Effector memory CD8-positive, alpha-beta T cell (primary cell): ENCODE measurements at places on chromosomes 11 and 22.

GRCh38 chr11:125167954-125168835 lies 3.6 kb downstream of the PKNOX2 start:
- DNase-seq, result no peak

DNA sequence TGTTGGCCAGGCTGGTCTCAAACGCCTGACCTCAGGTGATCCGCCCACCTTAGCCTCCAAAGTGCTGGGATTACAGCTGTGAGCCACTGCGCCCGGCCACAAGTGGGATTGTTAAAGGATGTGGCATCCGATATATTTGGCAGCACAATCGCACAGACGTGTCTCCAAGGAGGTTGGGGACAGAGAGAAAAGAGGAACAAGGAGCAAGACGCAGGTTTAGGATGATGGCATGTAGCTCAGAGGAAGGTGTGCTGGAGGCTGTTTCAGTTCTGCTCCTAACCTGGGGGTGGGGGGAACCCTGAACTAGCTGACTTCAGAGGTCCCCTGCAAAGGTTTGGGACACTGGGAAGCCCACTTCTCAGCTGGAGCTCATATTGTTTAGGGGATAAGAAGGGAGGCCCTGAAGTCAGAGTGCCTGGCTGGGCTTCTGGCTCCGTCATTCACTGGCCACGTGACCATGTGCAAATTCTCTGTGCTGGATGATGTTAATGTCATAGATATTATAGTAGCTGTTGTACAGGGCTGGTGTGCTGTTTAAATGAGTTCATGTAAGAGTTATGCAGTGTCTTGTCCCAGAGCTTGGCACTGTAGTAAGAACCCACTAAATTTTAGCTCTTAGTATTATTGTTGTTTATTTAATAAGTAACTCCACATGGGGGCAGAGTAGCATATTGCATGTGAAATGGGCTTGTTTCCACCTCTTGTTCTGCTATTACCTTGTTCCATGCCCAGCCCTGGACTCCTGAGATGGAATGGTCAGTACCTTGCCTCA lies 129.7 kb downstream of the ST3GAL4 start:
- no peak for DNase-seq

GRCh38 chr11:2072551-2073261 lies 66.5 kb downstream of the IGF2 start:
- DNase-seq, result no peak

GRCh38 chr11:70786021-70786665 lies 387.8 kb downstream of the CTTN start:
- DNase-seq, result no peak

GRCh38 chr22:21025266-21025665 lies 7.1 kb downstream of the SLC7A4 start:
- DNase-seq, result no peak

GRCh38 chr11:105203569-105204240 lies 64.1 kb upstream of the CARD18 start:
- no peak for DNase-seq

DNA sequence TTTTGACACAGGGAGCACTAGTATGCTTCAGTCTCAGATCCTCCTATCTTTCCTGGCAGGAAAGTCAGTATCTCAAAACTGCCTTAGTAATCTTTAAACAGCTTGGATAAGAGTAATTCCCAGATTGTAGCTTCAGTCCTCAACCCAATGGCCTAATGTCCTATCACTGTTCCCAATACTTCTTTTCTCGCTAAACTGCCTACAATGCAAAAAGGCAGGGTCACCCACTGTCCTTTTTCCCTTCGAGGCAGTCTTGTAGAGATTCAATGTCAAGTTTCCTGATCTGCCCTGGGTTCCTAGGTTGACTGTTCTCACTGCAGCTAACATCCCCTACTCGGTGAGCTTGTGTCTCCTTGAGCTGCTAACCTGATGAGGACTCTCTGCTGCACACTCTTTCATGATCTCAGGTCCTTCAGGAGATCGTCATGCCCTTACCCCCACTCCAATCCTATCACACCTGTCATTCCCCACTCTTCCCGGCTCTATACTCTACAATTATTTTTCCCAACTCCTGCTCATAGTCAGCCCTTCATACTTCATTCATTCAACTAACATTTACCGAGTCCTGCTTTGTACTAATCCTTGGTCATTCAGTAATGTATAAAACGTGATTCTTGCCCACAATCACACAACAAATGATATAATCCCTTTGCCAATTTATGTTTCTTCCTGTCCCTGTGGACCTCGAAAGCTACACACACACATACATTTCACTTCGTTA lies 904 bp downstream of the C2CD3 start:
- no peak for DNase-seq

DNA sequence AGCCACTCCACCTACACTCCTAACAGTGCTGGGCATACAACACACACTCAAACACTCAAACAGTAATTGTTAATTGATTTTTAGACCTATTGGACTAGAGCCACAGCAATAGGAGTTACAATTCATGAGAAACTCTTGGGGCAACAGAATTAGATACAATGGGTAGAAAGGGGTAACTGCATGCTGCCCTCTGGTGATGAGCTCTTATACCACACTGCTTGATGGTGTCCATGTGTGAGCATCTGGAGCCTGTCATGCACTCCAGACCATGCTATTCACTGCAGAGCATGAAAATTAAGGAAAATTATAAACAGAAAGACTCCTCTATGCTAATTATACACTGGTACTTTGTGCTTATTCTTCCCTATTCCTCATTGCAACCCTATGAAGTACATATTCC lies 975.5 kb upstream of the CCDC90B start:
- no peak for DNase-seq

DNA sequence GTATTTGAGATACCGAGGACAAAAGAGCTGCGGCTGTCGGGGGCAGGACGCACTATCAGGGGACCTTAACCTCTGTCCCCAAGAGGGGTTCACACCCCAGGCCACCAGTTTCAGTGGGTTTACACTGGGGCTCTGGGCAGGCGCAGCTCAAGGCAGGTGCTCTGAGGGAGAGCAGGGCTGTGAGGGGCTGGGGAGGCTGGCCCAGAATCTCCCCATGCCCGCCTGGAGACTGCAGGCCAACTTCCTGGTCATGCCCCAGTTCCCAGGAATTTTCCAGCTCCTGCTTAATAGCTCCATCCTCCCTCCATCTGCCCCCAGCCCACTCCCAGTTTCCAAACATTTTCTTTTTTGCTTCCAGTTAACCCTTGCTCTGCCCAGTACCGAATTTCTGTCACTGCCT lies 7.6 kb upstream of the PGA3 start:
- DNase-seq, result no peak

- DNase-seq, result no peak
Observed at GRCh38 chr22:46295277-46295971, 1.2 kb upstream of the GTSE1 start.

DNA sequence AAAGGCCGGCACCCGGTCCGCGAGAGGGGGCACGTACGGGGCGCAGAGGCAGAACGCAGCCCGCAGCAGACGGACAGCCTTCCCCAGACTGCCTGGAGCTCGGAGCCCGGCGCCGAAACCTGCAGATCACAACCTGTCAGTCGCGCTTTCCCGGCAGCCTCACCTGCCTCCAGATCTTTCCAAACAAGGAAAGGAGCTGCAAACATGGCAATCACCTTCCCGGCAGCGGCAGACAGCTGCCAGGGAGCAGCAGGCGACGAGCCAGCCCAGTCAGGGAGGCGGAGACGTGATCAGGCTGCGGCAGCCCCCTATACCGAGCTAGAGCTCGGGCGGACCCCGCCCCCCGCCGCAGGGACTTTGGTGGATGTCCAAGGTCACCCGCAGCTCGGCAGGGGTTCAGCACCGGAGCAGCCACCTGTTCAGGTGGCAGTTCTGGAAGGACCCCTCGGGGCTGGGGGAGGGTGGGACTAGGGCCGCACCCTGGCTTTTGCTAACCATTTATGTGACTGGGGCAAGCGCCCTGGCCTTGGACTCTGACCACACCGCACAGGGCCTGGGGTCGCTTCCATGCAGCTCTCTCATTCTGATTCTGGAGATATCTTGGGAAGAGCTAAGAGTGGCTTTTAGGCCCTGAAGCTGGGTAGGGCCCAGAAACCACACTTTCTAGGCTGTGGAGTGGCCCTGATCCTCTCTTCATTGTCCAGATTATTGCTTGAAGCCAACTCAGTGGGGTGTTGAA lies 143.8 kb downstream of the NECTIN1 start:
- no peak for DNase-seq

GRCh38 chr22:41833369-41834004 lies 582 bp downstream of the SREBF2 start:
- DNase-seq, result peak; percentile 25

DNA sequence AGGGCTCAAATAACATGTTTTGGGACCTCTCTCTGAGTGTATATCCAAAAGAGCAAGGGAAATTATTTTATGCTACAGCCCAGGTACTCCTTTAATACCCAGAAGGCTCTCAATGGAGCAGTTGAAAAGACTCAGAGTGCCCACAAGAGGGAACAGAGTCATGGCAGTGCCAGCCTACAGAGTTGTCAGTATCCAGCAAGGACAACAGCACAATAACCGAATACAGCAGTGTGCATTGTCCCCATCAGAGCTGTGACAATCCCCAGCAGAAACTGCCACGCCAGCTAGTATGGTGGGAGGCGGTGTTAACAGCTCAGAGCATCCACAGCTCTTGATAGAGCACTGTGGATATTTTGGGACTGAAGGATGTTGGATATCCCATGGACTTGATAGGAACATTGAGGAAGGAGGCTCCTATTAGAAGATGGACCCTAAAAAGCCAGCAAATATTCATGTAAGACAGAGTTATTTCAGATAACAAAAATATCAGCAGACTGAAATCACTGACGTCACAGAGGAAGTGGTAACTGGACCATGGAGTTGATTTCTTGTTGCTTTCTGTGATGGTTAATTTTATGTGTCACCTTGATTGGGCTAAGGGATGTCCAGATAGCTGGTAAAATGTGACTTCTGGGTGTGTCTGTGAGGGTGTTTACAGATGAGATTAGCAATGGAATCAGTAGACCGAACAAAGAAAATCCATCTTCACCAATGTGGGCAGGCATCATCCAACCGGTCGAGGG lies 17.7 kb upstream of the PAFAH1B2 start:
- no peak for DNase-seq

DNA sequence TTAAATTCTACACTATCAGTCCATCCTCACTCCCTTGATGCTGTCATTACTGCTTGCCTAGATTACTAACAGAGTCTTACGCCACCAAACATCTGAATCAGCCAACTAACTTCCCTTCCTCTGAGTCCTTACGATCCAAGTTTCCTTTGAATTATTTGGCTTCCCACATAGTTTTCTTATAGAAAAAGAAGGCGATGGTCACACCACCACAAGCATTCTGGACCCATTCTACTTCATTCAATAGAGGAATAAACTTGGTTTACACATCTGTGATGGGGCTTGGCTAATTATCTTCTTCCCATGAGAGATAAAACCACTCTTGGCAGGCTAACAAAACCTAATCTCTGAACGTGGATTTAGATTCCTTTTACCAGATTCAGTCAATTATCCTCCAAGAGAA lies 35.0 kb downstream of the INTS4 start:
- DNase-seq, result no peak

- DNase-seq, result no peak
Observed at GRCh38 chr11:66676282-66676919, 1.3 kb downstream of the RBM4B start.

DNA sequence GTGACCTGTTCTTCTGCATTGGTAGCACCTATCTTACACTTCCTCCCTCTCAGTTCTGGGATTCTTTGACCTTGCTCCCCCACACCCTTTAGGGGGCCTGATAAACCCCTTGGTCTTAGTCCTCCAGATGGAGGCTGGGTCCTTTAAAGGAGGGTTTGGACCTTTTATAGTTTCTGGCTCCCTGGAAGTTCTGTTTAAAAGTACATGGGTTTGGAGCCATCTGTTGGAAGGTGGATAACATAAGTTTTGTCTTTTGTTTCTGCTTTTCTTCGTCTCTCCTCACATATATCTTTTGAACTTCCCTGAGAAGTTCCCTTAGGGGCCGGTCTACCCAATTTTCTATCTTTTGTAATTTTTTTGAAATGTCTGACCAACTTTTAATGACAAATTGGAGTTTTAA lies 17.9 kb upstream of the HYLS1 start:
- no peak for DNase-seq

DNA sequence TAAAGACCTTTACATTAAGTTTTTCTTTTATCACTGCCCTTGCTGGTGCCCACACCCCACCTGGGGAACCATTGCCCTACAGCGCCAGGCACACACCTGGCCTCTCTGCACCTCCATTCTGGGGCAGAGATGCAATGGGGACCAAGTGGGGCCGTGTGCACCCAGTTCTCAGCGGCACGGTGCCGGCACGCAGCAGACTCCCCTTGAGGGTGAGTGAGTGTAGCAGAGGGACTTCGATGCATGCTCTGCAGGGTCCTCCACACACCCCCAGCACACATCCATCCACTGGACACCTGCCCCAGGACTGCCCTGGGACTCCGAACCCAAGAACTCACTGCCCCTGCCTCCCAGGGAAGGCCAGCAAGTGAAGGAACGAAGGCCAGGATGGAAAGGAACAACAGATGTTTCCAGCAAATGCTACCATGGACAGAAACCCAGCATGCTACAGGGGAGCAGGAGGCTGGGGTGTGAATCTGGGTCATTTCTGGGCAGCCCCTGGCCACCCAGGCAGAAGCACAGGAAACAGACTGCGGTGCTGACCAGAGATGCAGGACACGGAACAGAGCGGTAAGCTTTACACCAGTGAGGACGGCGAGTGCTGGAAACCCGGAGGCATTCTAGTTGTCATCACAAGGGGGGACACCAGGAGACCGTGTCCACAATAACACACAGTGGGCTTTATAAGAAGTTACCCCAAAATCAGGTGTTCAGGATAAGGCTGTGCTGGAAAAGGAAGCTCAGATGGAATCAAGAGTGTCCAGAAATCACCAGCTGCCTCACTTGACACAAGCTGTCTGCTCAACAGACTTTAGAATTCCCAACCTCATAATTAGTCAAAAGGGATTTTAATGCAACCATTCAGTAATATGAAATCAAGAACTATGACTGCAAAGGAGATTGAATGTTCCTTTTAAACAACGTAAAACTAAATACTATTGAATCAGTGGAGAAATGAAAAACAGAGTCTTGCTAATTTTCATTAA lies 32.7 kb upstream of the MOB2 start:
- no peak for DNase-seq

- no peak for DNase-seq
Observed at GRCh38 chr11:95200781-95201457, 30.1 kb downstream of the SESN3 start.

GRCh38 chr22:19840955-19841640 lies 13.6 kb downstream of the GNB1L start:
- no peak for DNase-seq

GRCh38 chr11:119643212-119643875 lies 85.7 kb downstream of the NECTIN1 start:
- no peak for DNase-seq

- no peak for DNase-seq
Observed at GRCh38 chr11:3885855-3886254, 30.4 kb downstream of the STIM1 start.

- DNase-seq, result no peak
Observed at GRCh38 chr11:65125197-65126056, 3.3 kb downstream of the MRPL49 start.

GRCh38 chr11:132942611-132943356 lies 589.5 kb downstream of the OPCML start:
- no peak for DNase-seq

DNA sequence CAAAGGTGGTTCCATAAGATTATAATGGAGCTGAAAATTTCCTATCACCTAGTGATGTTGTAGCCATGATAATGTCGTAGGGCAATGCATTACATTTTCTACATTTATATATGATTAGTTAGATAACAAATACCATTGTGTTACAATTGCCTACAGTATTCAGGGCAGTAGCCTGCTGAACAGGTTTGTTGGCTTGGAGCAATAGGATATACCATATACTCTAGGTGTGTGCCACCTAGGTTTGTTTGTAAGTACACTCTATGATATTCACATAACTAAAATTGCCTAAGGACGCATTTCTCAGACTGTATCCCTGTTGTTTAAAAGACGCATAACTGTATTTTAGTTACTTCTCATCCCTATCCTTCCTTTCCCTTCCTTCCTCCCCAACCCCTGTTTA lies 13.6 kb downstream of the PLEKHB1 start:
- DNase-seq, result no peak
